ENCODE measurements at places on chromosomes 4 and X.

- DNase-seq, result no peak
Measured at GRCh38 chr4:56871371-56871866, 36.3 kb upstream of the REST start.

- DNase-seq, result no peak
Measured at GRCh38 chrX:28802625-28803024, 215.4 kb downstream of the IL1RAPL1 start.

DNA sequence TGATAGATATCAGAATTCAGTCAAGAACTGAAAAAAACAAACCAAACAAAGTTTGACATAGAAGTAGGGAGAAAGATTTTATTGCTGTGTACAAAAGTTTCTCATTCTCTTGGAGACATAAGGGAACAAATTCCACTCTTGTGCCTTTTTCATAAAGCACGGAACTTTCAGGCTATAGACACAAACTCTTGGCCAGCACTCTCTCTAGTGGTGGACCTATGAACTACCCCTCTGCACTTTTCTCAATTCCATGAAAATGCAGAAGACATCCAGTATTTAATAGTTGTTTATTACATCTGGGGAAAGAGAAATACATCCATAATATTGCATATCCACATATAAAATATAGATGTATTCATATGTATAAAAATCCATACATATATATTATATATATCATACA, 291.6 kb upstream of the HS3ST1 start:
- DNase-seq, result no peak

DNA sequence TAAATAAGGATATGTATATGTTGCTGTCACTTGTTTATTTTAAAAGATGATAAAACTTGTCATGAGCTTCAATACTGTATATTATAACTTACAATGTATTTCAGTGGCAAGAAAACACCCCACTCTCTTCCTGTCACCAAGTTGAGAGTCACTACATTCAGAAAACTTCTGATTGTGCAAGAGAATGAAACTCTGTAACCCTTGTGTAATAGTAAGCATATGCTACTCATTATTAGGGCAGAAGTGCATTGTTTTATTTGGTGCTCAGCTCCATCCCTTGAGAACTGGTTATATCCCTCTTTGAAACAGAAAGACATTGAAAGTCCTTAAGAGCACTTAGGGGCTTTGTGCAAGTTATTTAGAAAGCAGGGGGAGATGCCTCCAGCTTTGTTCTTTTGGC, 594.5 kb downstream of the ARAP2 start:
- no peak for DNase-seq

DNA sequence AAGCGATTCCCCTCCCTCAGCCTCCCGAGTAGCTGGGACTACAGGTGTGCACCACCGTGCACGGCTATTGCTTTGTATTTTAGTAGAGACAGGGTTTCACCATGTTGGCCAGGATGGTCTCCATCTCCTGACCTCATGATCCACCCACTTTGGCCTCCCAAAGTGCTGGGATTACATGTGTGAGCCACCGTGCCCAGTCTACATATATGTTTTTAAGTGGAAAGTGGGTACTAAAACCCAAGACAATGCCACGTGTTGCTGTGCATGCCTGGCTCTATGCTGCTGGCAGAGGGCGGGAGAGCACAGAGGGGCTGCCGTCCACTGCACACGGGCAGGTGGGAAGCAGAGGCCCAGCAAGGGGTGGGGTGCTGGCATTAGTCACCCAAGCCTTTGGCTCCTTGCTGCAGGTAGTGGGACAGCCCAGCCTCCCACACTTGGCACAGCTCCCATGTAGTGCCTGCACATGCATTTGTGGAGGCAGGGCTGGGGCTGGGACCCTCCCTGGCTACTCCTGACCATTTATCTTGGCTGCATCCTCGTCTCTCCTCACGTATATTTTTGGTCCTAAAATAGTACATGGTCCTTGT, 3.5 kb downstream of the EMD start:
- no peak for DNase-seq

- DNase-seq, result peak; percentile 21
Measured at GRCh38 chrX:43349363-43349762, 306.7 kb upstream of the MAOA start.

GRCh38 chrX:644304-645281, 14.0 kb downstream of the SHOX start:
- DNase-seq, result no peak
